ENCODE measurements at places on chromosomes 1 and 21. TPM values are rescaled to one million over a fixed set of nuclear protein-coding genes. Genes with fewer than 3 reads are reported as not detected.

Gene SLC45A3
- 5.8 TPM for total RNA-seq

Gene SPRR3
- not detected for total RNA-seq

Gene SCAMP3
- total RNA-seq = 344 TPM

Gene PTPRC
- 0.35 TPM for total RNA-seq

Gene LCK
- not detected for total RNA-seq

DNA sequence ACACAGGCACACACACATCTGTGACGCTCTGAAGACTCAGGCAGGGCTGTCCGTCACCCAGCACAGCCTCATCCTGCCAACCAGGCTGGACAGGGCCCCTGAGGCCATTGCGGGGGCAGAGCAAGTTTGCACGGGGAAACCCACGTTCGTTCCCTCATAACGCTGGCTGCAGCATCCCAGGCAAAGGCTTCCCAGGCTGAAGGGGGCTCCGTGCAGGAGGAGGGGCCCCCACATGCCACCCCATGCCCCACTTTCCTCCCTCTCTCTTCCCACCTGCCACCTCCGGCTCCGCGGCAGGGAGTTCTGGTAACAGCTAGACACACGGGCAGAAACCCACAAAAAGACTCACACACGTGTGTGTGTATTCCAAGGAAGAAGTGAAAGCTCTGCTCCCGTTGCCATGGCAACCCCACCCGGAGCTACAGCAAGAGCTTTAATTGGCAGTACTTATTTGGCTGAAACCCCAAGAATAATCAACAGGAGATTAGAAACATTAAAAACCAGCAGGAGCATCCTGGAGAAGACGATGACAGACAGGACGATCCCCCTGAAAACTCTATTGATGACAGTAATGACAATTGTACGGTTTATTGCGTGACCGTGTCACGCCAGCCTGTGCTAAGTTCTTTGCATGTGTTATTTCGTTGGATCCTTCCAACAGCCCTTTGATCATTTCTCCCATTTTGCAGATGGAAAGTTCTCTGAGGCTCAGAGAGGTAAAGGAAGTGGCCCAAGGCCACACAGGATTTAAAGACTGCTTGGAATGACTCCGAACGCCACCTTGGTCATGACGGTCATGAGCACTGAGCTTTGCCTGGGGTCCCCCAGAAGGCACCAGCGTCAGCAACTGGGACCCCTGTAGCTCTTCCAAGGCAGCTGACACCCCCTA is 247.1 kb downstream of the NPHP4 start:
- DNase-seq = no peak

GRCh38 chr1:214683621-214684020 is 80.6 kb downstream of the CENPF start:
- DNase-seq = peak; percentile 36

DNA sequence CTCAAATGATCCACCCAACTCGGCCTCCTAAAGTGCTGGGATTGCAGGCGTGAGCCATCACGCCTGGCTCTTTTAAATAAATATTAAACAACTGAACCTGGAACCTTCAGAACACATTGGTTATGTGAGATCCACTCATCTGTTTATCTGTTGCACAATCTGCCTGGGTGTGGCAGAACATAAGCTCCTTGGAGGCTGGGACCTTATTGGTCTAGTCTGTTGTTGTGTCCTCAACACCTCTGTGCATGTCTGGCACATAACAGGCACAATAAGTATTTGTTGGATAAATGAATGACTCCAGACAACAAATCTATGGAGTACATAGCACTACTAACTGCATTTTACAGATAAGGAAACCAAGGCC is 4.1 kb upstream of the NBL1 start:
- DNase-seq = no peak

- no peak for DNase-seq
Measured at GRCh38 chr1:185804608-185805007, 70.4 kb downstream of the HMCN1 start.

- DNase-seq = no peak
Measured at GRCh38 chr1:17967623-17968255, 139.9 kb upstream of the IGSF21 start.

DNA sequence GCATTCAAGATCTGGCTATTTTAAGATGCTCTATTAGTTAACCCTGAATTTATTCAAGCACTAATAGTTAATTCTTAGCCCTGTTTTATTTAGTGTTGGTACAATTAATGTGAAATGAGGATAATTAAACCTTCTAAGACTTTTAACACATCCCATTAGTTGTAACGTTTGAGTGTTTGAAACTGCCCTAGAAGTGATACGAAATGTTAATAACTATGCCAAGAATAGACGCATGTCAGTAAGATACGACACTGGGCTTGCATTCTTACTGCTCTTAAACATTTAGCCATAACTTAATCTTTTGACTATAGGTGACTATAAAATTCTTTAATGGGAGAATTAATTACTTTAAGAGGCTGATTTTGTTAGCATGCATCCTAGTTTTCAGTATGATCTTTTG is 9.8 kb downstream of the H3-3A start:
- DNase-seq = no peak

DNA sequence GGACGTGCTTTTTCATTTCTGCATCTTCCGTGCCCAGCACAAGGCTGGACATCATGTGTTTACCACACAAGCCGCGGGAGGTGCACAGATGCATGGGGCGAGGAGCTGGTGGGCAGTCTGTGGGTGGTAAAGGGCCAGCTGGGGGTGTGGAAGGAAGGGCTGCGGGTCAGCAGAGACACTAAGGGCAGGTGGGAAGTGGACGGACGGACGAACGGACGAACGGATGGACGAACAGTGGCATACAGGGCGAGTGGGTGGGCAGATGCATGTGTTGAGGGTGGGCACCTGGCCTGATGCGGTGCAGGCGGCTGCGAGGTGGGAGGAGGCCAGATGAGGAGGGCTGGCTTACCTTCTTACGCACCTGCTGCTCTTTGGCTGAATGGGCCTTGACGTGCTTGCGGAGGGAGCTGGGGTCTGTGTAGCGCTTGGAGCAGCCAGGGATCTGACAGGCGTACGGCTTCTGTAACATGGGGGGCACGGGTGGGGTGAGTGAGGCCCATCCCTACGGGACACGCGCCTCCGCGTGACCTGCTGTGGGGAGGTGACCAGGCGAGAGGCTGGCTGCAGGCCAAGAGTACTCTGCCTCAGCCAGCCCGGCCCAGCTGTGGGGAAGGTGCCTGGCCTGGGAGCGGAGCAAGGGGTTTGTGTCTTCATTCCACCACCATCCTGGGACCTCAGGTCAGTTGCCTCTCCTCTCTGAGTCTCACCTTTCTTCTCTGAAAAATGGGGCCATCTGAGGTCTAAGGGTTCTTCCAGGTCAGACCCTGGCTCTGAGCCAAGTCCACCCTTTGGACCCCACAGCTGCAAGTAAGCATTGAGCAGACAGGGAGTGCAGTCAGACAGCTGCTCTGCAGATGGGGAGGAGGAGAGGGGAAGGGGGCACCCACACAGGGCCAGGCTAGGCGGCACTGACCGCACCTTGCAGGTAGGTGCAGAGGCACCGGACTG is 65.5 kb downstream of the DMRTB1 start:
- no peak for DNase-seq

DNA sequence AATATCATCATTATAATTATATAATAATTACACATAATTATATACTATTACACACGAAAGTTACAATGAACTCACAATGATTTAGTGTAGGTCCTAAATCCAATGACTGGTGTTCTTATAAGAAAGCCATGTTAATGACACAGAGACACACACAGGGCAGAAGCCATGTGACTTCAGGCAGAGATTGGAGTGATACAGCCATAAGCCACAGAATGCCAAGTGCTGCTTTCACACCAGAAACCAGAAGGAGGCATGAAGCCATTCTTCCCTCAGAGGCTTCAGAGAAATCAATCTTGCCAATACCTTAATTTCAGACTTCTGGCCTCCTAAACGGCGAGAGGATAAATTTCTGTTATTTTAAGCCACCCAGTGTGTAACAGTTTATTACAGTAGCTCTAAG is 147.4 kb upstream of the KRTAP19-8 start:
- peak; percentile 13 for DNase-seq

DNA sequence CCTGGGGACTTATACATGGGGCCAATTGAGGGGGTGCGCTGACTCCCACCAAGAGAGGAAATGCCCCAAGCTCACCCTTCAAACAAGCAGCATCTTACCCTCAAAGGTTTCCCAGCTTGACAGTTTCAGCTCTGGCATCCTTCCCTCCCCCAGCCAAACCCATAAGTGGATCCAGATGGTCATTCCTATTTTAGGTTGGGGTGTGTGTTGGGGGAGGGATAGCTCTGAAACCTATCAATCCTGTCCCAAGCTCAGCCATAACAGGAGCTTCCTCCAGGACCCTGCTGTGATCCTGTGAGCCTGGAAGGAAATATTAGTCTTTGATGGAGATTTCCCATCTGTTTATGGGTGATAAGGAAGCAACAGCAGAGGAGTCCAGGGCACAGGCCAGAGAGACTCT is 3.4 kb upstream of the TMEM222 start:
- no peak for DNase-seq

GRCh38 chr1:21262293-21263051 is 27.8 kb downstream of the ECE1 start:
- DNase-seq = no peak
